ENCODE measurements at places on chromosomes 3 and 15.

- no peak for DNase-seq
Measured at GRCh38 chr3:2567451-2567850, 468.8 kb downstream of the CNTN4 start.

DNA sequence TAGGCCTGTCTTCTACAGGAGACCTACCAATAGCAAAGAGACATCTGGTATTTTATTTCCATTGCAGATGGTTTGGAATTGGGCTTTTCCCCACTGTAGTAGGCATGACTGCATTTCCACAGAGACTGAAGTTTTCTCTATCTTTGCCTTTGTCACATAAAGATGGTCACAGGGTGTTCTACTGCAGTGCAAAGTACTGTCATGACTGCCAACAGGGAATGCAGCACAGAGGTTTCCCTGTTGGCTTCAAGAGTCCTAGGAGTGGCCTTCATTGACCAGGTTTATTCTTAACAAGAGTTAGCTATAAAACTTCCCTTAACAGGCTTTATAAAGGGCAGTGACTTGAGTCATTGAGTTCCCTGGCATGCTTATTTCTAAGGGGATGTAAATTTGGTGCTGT is 36.8 kb upstream of the TM4SF4 start:
- no peak for DNase-seq

GRCh38 chr15:51724199-51724598 is 13.3 kb downstream of the LYSMD2 start:
- DNase-seq, result no peak

- no peak for DNase-seq
Measured at GRCh38 chr15:54559405-54560069, 581.3 kb downstream of the UNC13C start.

DNA sequence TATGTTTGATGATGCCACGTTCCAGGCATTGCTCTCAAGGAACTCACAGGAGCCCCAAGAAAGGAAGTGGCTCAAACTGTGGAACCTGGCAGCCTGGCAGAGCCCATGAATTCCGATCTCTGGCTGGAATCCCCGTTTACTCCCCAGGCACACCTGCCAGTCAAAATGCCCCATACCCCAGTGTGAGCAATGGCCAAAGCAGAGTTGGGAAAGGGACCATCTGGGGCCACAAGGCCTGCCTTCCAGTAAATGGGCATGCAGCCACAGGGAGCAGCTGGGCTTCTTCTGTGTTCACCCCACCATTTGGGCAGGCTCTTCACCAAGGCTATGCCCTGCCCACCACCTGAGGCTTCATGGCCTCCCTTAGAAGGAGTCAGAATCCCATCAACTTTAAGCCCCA is 257.0 kb upstream of the GOLGA6L4 start:
- DNase-seq, result no peak

- no peak for DNase-seq
Measured at GRCh38 chr3:10554236-10554611, 48.8 kb upstream of the ATP2B2 start.

GRCh38 chr3:133588784-133589465 is 15.4 kb downstream of the CDV3 start:
- no peak for DNase-seq

- DNase-seq, result no peak
Measured at GRCh38 chr3:120601554-120601953, 5.4 kb downstream of the NDUFB4 start.

DNA sequence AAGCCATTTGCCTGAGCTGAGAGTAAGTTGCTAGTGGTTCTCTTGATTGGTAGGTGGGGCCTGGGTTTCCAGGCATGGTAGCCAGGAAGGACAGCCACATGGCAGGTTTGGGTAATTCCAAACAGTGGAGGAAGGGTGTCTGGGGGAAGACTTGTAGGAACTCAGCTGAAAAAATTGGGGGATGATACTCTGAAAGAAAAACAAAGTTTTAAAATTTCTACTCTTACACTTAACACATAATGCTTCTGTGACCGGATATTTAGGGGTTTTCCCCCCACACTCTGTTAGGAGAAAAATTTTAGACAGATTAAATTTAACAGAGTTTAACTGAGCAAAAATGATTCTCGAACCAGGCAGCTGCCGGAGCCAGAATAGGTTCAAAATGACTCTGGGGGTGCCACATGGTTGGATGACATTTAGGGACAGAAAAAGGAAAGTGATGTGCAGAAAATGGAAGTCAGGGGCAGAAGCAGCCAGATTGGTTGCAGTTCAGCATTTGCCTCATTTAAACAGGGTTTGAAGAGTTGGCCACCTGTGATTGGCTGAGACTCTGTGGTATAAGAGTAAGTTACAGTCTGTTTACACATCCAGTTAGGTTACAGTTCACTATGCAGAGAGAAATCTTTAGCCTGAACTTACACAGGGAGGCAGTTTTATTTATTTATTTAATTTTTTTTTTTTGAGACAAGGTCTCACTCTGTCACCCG is 8.1 kb downstream of the B2M start:
- peak; percentile 35 for DNase-seq

DNA sequence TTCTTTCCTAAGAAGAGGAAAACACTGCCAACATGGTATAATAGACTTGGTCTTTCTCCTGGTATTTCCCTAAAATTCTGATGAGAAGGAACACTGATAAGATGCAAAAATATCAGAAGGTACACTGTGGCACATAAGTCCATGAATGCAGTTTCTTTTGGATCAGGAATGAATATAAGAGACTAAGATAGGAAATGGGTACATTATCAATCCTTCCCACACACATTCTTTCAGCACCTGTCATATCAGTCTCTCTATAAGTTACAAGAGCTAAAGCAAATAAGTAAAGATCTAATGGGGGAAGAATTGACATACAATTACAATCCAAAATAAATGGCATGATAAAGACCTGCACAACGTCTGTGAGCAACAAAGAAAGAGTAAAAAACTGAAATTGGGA is 1101.0 kb downstream of the ROBO2 start:
- no peak for DNase-seq

DNA sequence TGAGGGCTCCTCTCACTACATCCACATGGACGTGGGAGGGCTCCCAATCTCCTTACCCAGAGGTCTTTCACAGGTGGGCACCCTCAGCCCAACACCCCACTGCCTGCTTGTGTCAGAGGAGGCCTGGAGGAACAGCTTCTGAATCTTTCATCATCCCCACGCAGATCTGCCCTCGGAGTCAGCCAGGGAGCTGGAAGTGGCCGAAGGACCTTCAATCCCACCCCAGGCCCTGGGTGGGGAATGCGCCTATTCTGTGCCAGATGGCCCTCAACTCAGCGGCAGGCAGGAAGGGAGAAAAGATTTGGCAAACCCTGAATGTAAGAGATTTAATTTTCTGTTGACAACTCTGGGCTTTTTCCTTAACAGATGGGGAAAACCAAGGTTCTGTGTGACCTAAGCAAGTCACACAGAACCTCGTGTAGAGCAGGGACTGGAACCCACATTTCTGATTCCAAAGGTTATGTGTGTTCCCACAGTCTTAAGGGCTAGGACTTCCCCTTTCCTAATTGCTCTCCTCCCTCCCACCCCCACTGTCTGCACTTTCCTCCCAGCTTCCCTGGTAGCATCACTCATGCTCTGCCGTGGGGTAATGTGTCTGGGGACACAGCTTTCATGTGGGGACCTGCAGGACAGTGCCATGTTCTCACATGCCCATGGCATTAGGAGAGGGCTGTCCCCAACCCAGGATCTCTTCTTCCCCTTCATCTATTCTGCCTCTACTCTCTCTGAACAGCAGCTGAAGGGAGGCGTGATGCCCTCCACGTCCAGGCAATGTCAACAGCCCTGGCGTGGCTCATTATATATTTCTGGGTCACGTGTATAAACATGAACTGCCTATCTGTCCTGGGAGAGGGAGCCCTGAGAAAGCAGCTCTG is 98.1 kb downstream of the SEMA5B start:
- DNase-seq, result no peak

GRCh38 chr3:197994736-197995135 is 34.7 kb downstream of the LMLN start:
- DNase-seq, result no peak

Data from T-helper 2 cell (primary cell).